Non-pigmented ciliary epithelial cell (primary cell): ENCODE measurements at places on chromosomes 5 and 9.
A peak's percentile ranks its signal among the peaks of the same experiment; 100 is the strongest.

DNA sequence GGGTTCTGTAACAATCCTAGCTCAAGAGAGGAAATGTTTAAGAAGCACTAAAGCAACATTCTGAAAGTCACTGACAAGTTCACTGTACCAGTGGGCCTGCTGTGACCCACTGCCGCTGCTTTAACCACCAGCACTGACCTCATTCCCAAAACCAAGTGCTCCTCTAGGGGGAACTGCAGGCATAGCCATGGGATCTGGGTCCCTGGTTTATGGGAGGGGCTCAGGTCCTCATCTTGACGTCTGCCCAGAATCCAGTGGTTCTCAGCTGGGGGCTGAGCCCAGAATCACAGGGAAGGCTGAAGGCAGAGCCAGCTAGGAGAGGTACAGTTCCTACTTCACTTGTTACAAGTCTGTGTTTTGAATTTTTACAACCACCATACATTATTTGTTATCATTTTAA, 36.1 kb upstream of the SLC2A8 start:
- DNase-seq, result no peak

- DNase-seq, result no peak
Measured at GRCh38 chr9:2461892-2462291, 159.7 kb upstream of the VLDLR start.

- no peak for DNase-seq
Measured at GRCh38 chr9:127588740-127589506, 23.2 kb upstream of the STXBP1 start.

- peak; percentile 35 for DNase-seq
Measured at GRCh38 chr9:107208121-107208520, 75.0 kb upstream of the RAD23B start.

DNA sequence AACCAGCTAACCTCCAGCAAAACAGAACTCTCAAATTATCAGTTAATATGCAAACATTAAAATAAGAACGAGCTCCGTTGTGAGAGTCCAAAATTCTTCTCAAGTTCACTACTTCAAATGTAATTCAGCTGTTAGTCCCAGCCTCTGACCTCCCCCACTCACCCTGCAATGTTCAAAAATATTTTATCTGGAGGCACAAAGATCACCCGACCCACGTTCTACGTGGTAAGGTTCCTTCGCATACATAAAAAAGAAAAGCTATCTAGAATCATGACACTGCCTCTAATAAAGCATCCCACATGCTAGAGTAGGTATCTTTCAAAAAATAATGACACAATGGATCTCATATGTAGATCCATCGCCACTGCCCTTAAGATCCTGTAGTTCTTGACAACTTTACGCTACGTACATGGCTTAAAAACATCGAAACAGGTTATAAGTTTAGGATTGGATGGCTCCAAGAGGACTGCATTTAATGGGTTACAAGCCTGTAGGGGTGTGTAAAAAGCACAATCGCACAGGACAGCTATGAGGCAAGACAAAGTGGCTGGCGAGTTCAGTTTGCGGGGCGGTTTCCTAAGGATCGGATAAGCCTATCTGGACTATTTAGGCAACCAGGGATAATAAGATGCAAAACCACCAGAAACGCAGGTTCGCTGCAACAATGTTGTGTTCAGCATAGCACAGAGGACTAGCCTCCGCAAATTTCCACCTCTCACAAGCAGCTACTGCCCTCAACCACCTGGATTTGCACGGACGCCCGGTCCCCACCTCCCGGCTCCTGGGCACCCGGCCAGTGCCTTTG, 969 bp downstream of the CLK4 start:
- no peak for DNase-seq

DNA sequence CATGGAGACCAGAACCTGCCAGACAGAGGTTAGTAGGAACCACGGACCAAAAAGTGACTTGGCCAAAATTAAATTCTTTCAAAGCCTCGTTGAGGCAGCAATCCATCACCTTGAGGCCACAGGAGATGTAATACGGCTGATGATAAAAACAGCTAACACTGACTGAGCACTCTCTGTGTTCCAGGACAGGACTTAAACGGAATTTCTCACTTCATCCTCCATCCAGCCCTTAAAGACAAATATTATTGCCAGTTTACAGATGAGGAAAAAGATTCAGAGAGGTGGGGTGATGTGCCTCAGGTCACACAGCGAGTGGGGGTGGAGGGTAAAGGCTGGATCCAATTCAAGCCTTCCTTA, 25.1 kb downstream of the STK10 start:
- no peak for DNase-seq

- no peak for DNase-seq
Measured at GRCh38 chr5:74502479-74502950, 138.0 kb downstream of the ENC1 start.

DNA sequence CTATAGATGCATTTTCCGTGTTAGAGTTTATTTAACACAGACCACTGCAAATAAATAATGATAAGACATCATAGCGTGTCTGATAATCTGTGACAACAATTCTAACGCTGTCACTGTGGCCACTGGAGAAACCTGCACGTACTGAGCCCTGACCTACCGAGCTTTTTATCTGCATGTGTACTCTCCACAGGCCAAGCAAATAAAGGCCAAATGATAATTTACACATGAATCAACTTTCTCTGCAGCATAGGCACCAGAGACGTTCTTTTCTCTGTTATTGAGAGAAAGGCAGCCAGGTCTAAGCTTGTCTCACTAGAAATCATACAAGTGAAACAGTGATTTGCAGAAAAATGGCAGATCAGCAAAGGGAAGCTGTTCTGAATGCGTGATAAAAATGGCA, 75.8 kb downstream of the POU5F2 start:
- no peak for DNase-seq

- DNase-seq, result no peak
Measured at GRCh38 chr9:93824386-93825294, 130.5 kb downstream of the BARX1 start.

GRCh38 chr9:78239506-78239905, 3.6 kb downstream of the CEP78 start:
- no peak for DNase-seq

DNA sequence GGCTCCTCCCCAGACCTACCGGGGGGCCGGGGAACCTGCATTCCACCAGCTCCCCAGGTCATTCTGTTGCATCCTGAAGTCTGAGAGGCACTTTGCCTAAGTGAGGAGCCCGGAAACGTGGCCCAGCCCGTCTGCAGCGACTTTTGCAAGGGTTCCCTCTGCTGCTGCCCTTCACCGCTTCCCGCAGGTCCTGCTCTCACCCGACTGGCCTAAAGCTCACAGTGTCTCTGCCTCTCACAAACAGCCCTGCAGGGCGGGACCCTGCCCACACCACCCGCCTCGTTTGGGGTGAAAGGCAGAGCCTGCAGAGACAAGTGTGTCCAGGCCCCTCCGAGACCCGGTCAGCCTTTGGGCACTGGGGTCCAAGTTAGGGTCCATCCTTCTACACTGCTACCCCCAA, 9.5 kb upstream of the WDR5 start:
- no peak for DNase-seq

GRCh38 chr9:131545786-131546335, 538 bp downstream of the PRRT1B start:
- no peak for DNase-seq

- no peak for DNase-seq
Measured at GRCh38 chr5:103336941-103337340, 78.4 kb downstream of the MACIR start.

GRCh38 chr5:143164557-143164956, 238.9 kb downstream of the NR3C1 start:
- DNase-seq, result no peak

GRCh38 chr9:7342229-7342628, 457.3 kb downstream of the DMAC1 start:
- no peak for DNase-seq

DNA sequence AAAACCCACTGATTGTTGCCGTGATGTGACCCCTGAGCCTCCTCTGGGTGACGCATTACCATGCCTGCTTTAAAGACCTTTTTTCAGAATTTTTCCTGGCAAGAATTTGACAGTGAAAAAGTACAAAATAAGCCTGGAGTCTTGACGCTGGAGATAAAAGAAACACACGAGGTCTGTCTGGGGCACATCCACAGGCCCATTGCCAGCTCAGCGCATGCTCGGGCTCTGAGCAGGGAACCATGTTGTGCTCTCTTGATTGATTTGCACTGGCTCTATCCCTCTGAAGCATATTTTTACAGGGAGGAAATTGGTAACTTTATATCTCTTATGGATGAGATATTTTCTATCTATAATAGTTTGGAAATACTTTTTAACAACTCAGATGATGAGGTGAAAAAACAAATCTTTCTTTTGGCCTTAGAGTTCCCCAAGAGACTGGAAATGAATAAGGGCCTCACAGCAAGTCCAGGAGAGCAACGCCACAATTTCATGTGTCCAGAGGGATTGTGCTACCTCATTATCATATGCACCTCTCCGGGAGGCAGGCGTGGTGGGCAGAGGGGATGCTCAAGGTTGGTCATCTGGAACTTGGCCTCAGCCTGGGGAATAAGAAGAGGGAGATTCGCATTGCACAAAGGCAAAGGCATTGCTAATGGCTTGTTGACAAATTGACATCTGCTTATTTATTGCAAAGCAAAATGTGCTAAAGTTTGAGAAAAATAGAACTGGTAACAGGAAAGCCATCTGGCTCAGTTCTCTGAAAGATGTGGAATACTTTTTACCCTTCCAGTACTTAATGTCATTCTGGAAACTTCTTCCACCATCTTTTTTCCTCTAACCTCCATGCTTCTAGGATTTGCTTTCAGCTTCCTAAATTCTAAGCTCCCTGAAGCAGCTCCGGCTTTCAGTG, 183.8 kb downstream of the PJA2 start:
- DNase-seq, result no peak

GRCh38 chr5:78829811-78830527, 155.1 kb downstream of the ARSB start:
- DNase-seq, result no peak

- peak; percentile 19 for DNase-seq
Measured at GRCh38 chr5:63125862-63126261, 547.2 kb downstream of the LRRC70 start.

GRCh38 chr9:127390563-127390962, 6.4 kb upstream of the SLC2A8 start:
- no peak for DNase-seq

DNA sequence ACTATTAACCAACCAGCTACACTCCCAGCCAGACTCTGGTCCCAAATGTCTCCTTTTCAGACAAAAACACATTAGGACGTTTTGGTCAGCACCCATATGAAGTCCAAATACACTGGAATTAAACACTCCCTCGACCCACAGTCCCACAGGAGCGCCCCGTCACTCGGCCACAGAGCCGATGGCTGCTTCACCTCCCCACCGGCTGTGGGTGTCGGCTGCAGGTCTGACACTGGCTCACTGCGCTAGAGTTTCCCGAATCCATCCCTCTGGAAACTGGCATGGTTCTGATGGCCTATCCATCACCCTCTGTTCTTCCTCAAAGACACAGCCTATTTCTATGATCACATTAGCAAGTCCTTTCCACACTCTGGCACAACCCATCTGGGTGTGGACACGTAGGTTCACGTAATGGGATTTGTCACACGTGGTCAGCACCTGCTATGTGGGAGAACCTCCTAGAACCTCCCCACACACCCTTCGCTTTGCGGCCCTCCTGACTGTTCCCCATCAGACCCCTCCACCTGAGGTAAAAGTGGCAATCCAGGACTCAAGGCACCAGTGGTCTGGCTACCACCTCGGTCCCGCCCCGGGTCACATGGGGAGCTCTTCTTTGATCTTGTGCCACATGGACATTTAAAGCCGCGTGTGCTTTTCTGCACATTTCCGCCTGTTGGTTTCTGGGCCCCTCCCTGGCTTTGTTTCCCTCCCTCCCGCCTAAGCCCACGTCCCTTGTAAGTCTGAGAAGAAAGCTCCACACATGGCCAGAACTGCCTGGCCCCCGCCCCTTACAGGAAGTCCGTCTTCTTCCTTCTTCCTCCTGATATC, 131.1 kb upstream of the PHYKPL start:
- DNase-seq, result no peak

DNA sequence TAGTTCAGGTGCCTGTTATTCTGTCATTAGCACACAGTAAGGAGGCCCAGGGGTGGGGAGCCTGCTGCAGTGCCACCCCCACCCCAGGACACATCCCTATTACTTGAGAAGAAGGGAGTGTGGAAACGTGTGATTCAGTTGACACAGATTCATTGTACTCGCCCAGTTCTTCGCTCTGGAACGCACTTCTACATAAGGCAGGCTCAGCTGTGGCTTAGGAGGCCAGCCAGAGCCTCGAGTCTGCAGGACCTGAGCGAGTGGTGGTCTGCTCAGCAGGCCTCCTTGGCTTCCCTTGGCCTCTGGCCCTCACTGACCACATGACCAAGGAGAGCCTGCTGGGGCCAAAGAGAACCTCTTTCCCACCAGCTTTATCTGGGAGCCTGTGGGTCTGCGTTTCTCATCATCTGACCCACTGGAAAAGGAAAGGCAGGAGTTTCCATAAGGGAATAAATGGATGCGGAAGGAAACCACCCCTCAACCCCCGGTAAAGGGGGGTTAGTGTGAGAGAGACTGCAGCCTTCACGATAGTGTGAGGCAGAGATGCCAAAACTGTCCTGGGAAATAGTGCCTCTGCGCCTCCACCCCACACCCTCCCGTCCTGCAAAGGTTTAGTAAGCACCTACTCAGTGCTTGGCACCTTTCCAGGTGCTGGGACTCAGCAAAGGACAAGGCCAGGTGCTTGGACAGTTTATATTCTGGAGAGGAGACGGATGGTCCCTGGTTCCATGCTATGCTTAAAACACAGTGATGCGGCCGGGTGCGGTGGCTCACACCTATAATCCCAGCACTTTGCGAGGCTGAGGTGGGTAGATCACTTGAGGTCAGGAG, 73.7 kb downstream of the PPARGC1B start:
- no peak for DNase-seq

- DNase-seq, result no peak
Measured at GRCh38 chr9:73719660-73720059, 568.0 kb downstream of the ANXA1 start.

- no peak for DNase-seq
Measured at GRCh38 chr9:123175854-123176629, 92.3 kb downstream of the STRBP start.

DNA sequence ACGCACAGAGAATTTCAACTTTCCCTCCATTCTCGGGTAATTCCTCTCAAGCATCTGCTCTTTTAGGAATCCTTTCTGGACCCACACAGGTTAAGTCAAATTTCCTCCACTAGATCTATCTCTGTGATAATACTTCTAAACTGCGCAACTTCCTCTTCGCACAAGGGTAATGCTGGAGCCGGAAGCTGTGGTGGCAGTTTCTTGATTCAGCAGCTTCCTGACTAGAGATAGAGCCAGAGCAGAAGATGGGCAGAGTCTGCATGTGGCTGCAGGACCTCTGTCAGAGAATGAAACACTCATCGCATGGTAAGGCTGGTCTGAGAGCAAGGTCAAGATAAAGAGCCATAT, 11.1 kb upstream of the CDC42SE2 start:
- DNase-seq, result no peak

GRCh38 chr9:89658931-89659330, 54.1 kb downstream of the GADD45G start:
- DNase-seq, result no peak
